ENCODE measurements at places on chromosomes 5 and 9. TPM values are rescaled to one million over a fixed set of nuclear protein-coding genes. Genes with fewer than 3 reads are reported as not detected.

- no peak for DNase-seq
Observed at GRCh38 chr5:33299621-33300208, 141.1 kb upstream of the TARS1 start.

DNA sequence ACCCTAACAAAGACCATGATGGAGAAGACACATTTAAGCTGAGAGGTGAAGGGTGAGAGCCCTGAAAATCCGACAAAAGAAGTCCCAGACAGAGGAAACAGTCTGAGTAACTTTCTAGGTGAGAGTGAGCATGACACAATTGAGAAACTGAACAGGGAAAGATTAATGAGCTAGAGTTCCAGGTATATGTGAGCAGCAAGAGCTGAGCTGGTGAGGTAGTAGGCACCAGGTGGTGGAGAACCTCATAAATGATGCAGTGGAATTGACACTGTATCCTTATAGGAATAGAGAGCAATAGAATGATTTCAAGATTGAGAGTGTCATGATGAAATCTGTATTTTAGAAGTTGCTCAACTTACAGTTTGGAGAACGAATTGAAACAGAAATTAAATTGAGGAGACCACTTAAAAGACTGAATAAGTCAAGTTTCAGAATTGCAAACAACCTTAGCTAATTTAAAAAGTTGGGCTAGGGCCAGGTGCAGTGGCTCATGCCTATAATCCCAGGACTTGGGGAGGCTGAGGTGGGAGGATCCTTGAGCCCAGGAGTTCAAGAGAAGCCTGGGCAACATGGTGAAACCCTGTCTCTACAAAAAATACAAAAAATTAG is 89.8 kb downstream of the NREP start:
- no peak for DNase-seq

DNA sequence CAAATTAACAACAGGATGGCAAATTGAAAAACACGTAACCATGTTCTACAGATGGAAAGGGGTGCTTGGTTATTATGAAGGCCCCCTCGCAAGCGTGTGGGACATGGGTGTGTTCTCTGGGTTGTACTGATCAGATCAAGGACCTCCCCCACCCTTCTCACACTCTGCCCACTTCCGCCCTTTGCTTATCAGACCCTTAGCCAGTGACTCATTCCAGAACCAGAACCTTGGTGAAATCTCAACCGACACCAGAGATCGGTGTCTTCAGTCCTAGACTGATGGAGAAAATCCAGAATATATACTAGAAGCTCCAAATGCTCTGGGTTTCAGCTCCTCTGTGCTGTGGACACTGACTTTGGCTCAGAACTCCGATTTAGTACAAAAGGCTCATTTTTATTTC is 64.9 kb downstream of the PTTG1 start:
- no peak for DNase-seq

DNA sequence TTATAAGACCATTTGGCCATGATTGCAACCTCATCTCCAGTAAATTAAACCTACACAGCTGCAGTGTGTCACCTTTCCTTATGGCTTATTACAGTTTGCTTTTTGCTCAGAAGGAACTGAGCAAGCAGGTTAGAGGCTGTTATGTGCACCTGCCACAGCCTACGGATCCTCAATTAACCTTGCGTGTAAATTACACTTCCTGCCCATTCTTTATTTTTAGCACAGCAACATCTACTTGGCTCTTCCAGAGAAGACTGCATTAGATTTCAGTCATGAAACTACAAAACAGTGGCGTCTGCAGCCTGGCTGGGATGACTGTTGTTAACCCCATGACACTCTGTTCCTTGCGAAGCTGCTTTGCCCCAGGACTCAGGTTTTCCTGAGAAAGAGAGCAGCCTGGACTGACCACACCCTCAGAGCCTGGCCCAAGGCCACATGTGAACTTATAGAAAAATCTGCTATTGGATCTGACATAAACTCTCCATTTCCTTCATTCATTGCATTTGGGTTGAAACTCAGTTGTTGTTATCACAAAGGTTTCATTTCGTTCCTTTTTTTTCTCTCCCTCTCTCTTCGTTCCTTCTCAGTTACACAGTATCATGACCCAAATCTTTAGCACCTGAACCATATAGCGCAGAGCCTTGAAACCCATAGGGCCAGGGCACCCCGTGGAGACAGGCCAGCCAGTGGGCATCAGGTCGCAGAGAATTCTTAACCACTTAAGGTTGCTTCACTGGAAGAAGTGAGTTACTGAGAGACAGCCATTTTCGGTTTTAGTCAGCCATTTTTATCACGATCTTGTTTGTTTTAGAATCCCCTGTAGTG is 138.6 kb downstream of the PALM2AKAP2 start:
- no peak for DNase-seq

The SPAG8 gene
- 0.25 TPM for total RNA-seq

DNA sequence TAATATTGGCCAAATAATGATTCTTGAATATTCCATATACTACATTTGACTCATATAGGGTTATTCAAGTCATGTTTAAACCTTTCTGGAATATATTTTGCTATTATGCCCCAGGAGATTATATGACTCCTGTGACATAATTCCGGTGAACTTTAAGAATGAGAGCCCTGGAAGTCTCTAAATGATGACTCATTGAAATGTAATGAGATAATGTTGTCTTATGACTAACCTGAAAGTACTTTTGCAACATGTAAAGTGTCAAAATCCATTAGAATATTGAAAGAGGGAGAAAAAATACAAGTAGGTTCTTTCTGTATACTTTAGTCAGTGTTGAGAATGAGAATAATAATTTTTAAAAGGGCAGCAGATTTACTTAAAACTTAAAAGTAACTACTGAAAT is 830.4 kb downstream of the MAT2B start:
- DNase-seq: peak; percentile 30

The ADGRV1 gene
- 0.04 TPM for total RNA-seq

GRCh38 chr9:86700629-86701028 is 246.7 kb downstream of the GAS1 start:
- DNase-seq: no peak

DNA sequence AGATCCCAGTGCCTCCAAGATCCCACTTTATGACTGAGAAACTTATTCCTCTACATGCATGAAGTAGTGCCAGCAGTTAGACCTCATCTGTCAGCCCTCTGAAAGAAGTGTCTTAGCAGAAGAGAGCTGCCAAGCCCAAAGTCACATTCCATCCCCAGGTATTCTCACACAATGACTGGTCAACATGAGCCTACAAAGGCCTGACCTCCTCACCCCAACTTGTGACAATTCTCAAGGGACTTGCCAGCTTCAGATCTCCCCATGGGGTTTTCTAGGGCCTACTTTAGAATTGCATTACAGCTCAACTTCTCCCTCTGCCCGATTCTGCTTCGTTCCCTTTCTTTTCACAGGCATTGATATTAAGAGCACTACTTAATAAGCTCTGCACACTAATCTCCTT is 393.8 kb upstream of the SLC30A5 start:
- no peak for DNase-seq

GRCh38 chr5:159163027-159163700 is 46.2 kb downstream of the RNF145 start:
- DNase-seq: no peak

The GNG10 gene
- total RNA-seq: 53.2 TPM

The HMCN2 gene
- total RNA-seq: under 0.01 TPM

- DNase-seq: no peak
Observed at GRCh38 chr5:151682751-151683331, 3.9 kb downstream of the SPARC start.

DNA sequence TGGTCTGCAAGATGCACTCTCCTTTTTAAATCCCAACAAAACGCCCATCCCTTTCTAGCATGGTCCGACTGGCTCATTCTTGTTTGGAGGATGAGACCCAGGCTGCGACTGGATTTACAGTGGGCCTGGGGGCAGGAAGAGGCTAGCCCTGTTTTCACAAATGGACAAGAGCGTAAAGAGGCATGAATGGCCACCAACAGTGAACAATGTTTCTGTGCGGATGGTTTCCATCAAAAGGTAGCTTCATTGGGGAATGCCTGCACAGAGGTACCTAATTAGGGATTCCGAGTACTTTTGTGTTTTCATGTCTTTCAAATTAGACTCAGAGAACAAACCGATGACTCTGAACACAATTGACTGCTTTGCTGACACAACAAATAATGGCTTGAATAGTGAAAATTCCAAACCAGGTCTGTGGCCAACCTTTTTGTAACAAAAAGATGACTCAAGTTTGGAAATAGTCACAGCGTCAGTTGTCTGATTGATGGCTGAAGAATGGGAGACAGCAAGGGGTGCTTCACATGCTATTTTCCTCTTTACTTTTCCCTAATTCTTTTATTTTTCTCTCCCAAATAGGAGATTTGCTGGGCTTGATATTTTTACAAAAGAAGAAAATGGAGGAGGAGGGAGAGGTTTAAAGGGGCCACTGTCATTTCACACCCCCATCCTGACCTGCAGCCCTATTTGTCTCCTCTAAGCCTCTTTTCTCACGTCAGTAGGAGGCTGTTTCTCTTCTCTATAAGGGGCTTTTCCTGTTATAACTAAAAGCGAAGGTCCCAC is 208.1 kb upstream of the S1PR3 start:
- no peak for DNase-seq
